ENCODE measurements at places on chromosomes 16 and 17.

DNA sequence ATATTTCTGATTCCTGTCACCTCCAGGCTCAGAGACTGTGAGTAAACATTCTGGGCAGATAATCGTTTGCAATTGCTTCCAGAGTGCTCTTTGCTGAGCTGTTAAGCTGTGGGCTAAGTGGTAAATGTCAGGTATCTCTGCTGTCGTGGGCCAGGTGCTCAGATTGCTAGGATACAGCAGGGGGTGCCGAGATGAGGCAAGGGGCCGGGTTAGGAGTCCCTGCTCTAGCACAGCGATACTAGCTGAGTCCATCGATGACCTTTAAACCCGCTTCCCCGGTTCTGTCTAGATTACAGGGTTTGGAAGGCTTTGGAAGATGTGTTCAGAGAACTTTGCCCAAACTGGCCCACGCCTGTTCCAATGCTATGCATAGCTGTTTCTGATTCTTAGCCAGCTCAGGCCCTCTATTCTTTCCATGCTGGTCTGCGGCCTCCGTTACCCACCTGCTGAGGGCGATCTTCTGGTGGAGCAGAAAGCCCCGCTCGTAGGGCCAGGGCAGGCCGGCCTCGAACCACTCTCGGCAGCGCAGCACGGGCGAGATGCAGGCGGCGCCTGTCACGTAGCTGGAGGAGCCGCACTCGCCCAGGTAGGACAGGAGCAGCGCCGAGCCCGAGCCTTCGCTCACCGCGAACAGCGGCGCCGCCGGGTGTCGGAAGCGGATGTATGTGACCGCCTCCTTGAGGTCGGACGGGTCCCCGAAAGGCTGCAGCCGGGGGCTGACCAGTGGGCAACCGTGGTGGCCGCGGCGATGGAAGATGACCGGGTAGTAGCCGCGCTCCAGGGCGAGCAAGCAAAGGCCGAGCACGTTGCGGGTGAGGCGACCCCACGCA lies 979 bp downstream of the ABHD15 start:
- H3K27me3 ChIP-seq = no peaks in the 10 kb centered on the region
- no peak overlapping the region for H3K27ac ChIP-seq
- peak overlapping the region; percentile 83 for H3K4me3 ChIP-seq
- no peak for DNase-seq
- H3K4me1 ChIP-seq = peaks cover 7% of the 10 kb centered on the region
- no peaks in the 10 kb centered on the region for H3K36me3 ChIP-seq

- no peaks in the 10 kb centered on the region for H3K4me1 ChIP-seq
- H3K36me3 ChIP-seq = no peaks in the 10 kb centered on the region
- no peaks in the 10 kb centered on the region for H3K27me3 ChIP-seq
- DNase-seq = no peak
- H3K4me3 ChIP-seq = no peak overlapping the region
Measured at GRCh38 chr17:67652433-67652832, 65.3 kb upstream of the NOL11 start.

DNA sequence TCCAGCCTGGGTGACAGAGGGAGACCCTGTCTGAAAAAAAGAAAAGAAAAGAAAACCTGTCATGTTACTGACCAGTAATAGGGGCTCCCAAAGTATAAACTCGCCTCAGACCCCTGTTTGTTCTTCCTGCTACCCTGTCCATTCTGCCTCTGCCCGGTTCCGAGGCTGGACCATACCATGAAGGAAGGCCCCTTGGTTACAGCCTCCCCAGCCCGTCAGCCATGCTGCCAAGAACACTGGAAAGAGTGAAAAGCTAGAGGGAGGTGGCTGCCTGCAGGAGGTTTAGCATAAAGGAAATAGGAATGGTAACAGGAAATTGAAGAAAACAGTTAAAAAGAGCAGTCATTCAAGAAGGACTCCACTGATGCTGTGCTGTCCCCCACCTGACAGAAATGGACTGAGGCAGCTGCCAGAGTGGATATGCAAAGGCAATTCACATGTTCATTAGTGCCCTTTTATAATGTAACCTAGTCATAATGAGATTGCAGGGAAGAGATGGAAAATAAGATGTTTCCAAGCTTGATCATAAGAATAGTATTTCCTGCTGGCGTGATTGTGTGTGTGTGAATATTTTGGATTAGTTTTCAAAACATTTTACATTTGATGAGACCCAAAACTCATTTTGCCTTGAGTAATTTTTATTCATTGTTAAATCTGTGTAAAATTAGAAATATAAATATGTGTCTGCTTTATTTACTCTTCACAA lies 102.6 kb downstream of the GOSR1 start:
- DNase-seq = no peak
- H3K4me1 ChIP-seq = no peaks in the 10 kb centered on the region
- no peaks in the 10 kb centered on the region for H3K27me3 ChIP-seq

- no peak for DNase-seq
- H3K27me3 ChIP-seq = no peaks in the 10 kb centered on the region
- no peak overlapping the region for H3K4me3 ChIP-seq
- H3K27ac ChIP-seq = no peak overlapping the region
- no peaks in the 10 kb centered on the region for H3K36me3 ChIP-seq
Measured at GRCh38 chr17:19369846-19370492, 7.4 kb upstream of the B9D1 start.

DNA sequence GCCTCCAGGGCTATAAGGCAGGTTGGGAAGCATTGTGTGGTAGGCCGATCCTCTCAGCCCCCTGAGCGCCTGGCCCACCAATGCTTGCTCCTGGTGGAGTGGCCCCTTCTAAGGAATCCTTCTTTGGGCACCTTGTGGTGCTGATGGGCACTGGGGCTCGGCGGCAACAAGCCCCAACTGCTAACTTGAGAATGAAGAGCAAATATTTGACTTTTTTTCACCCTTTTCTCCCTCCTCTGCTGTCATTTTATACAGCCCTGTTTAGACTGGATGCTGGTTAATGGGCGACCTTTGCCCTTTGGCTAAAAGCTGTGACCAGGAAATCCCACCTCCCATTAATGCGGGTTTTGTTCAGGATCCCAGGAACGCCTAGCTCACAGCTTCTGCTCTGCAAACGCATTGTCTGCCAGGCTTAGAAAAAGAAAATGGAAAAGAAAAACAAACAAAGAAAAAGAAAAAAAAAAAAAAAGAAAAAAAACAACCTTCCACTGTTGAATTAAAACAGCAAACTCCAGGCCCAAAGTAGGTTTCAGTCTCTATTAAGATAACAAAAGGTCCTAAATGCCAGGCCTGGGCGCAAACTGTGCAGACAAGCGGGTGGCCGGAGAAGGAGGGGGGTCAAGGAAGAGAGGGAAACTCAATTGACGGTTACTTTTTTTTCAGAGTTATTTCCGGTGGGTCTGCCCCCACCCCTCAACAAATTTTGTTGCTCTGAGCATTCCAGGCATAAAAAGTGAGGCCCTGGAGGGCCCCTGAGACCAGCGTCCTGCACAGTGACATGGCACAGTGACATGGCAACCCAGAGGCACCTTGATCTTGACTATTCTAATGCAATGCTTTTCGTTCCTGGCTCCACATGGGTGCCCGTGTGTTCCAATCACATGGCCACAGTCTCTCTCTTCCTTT lies 301.4 kb downstream of the MAF start:
- H3K4me1 ChIP-seq = no peaks in the 10 kb centered on the region
- H3K4me3 ChIP-seq = no peak overlapping the region
- H3K36me3 ChIP-seq = no peaks in the 10 kb centered on the region
- DNase-seq = no peak
- no peaks in the 10 kb centered on the region for H3K27me3 ChIP-seq

Data from A673 (cell line).